Fibroblast of skin of scalp (primary cell): ENCODE measurements at places on chromosomes 16 and 17.

- DNase-seq, result peak; percentile 21
Observed at GRCh38 chr17:73952480-73953205, 250.8 kb upstream of the RPL38 start.

GRCh38 chr16:4556112-4556511 is at the start of gene C16orf96:
TSS of gene C16orf96 (plus strand) at chr16:4556340. CDS start at chr16:4556490, 150 bp downstream.
- DNase-seq, result no peak

- DNase-seq, result peak; percentile 43
Observed at GRCh38 chr17:20010099-20010863, 1.1 kb downstream of the SPECC1 start.

GRCh38 chr17:39688475-39688835 is 598 bp upstream of the PGAP3 start:
- DNase-seq, result no peak

GRCh38 chr17:19763416-19763815 is 15.3 kb upstream of the ALDH3A1 start:
- no peak for DNase-seq

DNA sequence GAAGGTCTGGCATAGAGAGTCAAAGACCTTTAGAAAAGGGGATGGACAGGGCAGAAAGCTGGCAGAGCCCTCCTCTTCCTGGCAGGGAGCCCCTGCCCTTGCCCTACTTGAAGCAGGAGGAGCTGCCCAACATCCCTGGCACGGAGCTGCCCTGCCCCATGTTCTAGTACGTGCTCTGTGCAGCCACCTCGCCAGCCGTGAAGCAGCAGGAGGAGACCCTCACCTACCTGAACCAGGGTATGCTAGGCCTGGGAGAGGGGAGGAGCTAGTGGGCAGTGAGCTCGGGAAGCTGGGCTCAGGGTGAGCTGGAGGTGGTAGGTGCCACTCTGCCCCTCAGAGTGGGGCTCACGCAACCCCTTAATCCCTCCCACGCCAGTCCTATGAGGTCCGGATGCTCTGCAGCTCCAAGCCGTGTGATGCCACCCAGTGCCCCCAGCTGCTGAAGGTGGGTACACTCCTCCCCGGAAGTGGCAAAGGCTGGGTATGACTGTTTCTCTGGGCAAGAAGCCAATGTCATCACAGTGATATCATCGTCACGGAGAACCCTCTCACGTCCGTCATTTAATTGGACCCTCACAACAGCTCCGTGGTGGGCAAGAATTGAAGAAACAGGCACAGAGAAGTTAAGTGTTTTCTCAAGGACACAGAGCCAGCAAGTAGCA is 12.7 kb upstream of the STAC2 start:
- DNase-seq, result peak; percentile 29

DNA sequence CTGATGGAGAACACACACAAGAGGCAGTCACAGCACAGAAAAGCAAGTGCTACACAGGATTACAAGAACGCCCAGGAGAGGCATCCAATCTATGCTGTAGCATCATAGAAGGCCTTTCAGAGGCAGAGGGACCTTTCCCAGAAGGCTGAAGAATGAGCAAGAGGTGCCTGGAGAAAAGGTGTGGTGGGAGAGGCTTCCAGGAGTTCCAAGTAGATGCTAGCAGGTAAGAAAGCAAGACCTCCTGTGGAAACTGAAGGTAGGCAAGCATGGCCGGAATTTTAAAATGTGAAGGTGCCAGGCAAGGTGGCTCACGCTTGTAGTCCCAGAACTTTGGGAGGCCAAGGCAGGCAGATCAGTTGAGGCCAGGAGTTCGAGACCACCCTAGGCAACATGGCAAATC is 2.1 kb downstream of the ARHGAP17 start:
- no peak for DNase-seq
